ENCODE measurements at places on chromosomes 1 and 21.

DNA sequence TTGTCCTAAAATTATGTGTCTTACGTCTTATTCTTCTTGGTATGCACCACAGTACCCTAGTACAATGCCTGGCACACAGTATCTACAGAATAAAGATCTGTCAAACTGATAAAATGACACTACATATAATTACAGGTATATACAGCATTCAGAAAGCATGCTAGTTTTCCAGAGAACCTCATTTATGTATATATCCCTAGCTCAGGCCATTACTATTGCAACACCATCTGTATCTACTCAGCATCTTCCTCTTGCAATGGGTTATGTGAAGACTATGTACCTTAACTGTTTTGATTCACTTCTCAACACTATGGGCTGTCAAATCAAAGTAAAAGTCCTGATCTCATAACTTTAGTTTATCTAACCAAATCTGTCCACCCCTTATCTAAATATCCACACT is 58.5 kb upstream of the GUCA2A start:
- no peak for DNase-seq

GRCh38 chr1:199176713-199177112 is 537.9 kb downstream of the PTPRC start:
- DNase-seq = no peak

- no peak for DNase-seq
These were observed 15.1 kb upstream of the C1orf87 start for GRCh38 chr1:60088620-60089155.

DNA sequence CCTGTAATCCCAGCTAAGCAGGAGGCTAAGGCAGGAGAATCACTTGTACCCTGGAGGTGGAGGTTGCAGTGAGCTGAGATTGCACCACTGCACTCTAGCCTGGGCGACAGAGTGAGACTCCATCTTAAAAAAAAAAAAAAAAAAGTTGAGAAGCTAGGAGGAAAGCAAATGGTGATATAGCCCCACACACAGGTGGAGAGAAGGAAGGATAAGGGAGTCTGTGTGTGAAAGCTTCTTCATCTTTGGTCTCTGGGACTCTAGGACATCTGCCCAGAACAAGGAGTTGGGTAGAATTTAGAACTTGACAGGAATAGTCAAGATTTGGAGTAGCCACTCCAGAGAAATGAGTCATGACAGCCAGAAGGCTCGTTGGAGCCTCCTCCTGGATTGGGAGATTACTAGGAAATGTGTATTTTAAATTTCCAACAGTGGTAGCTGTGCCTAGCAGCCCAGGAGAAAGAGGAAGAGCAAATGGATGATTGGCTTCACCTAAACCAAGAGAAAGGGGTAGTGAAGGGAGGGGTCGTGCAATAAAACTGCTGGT is 19.9 kb downstream of the NPL start:
- DNase-seq = no peak

DNA sequence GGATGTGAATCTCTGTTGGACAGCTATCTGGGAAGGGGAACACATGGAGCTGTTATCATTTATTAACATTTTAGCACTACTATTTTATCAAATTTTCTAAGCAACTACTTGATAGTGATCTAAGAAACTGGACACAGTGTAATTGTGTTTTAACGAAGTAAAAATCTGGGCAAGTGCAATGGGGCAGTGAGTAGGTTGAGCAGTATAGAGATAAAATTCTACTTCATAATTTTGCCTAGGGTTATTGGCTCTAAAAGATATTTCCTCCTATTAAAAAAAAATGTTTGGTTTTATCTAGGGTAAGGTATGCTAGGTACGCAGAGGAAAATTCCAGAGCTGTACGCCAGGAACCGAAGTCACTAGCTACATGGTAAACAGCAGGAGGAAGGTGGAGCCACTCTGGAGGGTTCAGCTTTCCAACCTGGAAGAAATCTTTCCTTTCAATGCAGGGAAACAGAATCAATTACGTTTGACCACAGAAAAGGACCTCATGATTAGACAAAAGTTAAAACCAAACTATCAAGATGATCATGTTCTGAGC is 43.3 kb downstream of the BCAR3 start:
- DNase-seq = no peak

- no peak for DNase-seq
These were observed 3.5 kb downstream of the PLPP3 start for GRCh38 chr1:56575865-56576264.

DNA sequence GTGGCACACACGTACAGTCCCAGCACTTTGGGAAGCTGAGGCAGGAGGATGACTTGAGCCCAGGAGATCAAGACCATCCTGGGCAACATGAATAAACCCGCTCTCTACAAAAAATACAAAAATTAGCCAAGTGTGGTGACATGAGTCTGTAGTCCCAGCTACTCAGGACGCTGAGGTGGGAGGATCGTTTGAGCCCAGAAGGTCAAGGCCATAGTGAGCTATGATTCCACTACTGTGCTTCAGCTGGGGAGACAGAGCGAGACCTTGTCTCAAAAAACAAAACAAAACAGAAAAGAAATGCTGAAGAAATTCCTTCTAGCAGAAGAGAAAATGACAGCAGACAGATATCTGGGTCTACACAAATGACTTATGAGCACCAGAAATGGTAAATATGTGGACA is 10.3 kb downstream of the ALDH9A1 start:
- no peak for DNase-seq

DNA sequence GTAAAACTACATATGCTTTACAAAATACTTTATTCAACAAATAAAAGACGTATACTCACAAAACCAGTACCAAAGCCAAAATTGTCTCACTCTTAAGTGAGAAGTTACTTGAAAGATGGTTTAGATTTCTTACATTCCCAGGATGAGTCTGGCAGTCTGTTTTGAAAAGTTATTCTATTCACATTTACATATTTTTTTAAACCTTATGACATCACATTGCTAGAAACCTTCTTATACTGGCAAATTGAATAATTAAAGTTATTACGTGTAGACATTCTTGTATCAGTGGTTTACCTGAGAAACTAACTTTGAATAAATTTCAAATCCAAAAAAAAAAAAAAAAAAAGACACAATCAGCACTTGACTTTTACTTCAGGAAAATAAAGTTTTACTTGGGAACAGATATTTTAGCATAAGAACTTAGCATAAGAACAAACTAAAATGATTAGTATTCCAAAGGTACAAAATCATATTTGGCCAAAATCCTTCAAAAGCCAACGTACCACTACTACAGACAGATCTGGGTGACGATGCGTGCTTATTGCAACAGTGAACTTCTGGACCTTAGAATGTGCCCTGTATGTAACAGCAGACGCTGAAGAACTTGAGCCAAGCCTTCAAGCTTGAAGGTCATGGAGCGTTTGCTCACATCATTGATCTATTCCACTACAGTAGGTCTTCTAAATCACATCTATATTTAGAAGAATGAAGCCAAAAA is 2.5 kb downstream of the CDC42BPA start:
- no peak for DNase-seq
